Stimulated activated CD8-positive, alpha-beta memory T cell treated with anti-CD3 and anti-CD28 coated beads, Interleukin-7, amount 100 ng/mL, for 24 hours (primary cell): ENCODE measurements at places on chromosomes 3 and 15.

DNA sequence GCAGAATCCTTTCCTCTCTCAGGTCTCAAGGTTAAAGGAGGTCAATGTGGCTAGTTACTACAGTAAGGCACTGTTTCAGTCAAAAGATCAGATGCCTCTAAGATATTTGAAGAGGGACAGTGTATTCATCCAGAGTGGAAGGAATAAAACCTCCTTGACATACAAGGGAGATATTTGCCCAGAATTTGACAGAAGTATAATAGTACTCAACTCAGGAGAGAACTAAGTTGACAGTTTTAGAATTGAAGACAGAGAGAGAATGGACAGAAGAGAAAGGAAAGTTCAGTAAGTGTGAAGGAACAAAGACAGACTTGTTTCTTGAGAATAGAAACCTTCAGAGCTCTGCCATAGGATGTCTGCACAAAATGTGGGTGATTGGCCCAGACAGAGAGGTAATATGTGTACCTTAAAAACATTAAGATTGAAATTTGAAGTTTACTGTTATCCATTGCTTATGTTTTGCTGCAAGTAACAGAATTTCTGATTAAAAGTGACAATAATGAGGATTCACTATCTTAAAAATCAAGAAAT is 507.1 kb downstream of the IGSF11 start:
- no peak for DNase-seq

GRCh38 chr15:41259546-41260189 is 28.6 kb downstream of the CHP1 start:
- DNase-seq = no peak

- no peak for DNase-seq
These were observed 2.5 kb upstream of the CAPN3 start for GRCh38 chr15:42356851-42357250.

- no peak for DNase-seq
These were observed 121.2 kb upstream of the PLXND1 start for GRCh38 chr3:129727707-129728106.

- no peak for DNase-seq
These were observed 13.6 kb downstream of the GRM2 start for GRCh38 chr3:51720292-51721061.

DNA sequence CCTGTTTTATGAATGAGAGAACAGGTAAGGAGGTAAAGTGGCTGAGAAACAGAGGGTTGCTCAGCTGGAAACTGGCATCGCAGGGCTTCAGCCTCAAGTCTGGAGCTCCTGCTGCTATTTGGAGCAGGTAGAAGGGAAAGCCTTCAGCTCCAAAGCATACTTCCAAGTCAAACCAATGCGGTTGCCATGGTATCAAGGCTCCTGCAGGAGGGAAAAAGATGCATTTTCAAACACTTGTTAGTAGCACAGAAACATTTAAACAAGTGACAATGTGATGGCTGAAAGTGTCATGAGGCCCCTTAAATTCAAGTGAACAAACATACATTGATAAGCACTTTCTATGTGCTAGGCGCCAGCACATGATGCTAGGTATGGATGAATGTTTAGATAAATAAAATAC is 60.4 kb downstream of the RYR3 start:
- DNase-seq = no peak

DNA sequence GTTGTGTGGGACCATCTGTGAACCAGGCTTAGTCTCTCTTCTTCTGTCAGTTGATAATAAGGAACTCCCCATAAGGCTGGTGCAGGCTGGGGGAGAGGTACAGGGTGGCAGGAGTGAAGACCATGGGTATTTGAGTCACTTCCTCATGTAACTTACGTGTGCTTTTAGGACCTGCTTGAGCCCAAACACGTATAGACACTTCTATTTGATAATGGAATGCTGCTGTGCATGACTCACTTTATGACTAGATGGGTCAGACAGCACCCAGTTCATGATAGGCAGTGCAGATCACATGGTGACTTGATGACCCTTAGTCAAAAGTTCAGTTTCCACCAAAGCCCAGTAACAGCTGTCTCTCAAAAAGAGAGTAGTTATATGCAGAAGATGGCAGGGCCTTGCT is 490.9 kb downstream of the ZBBX start:
- DNase-seq = no peak

GRCh38 chr3:196916221-196916620 is 26.1 kb downstream of the NCBP2 start:
- DNase-seq = no peak

DNA sequence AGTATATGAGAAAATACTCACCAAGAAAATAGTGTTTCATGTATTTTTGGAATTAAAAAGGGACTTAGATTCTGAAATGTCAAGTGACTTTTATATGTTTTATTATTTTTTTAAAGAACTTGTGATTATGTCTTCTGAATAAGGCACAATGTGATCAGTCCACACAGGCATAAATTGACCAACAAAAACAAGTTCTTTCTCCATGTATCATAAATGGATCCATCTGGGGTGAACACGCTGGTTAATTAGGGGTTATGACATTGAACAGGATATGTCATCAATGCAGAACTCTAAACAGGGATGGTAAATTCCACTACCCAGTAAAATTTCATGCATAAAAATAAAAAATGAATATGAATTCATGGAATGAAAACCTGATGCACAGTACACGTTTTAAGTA is 31.3 kb upstream of the PIK3CA start:
- no peak for DNase-seq

DNA sequence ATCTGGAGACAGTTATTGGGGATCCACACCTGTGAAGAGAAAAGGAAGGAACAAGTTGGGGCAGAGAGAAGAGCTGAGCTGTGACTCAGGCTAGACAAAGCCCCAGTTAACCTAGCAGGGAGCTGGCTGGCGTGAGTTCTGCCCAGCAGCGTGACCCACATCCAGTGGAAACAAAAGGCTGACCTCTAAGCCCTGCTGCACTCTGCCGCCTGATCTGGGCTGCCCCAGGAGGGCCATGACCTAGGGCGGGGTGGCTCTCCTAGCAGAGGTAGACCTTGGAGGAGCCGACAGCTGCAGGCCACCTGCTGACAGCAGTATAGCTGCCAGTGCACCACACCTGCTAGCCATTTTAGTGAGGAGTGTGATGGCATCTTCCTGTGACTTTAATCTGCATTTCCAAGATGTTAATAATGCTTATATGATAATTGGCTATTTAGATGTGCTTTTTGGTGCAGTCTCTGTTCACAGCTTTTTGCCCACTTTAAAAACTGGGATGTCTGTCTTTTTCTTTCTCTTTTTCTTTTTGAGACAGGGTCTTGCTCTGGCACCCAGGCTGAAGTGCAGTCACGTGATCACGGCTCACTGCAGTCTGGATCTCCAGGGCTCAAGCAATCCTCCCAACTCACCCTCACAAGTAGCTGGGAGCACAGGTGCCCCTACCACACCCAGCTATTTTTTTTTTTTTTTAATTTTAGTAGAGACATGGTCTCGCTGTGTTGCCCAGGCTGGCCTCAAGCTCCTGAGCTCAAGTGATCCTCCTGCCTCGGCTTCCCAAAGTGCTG is 78.1 kb downstream of the LSM3 start:
- DNase-seq = no peak

DNA sequence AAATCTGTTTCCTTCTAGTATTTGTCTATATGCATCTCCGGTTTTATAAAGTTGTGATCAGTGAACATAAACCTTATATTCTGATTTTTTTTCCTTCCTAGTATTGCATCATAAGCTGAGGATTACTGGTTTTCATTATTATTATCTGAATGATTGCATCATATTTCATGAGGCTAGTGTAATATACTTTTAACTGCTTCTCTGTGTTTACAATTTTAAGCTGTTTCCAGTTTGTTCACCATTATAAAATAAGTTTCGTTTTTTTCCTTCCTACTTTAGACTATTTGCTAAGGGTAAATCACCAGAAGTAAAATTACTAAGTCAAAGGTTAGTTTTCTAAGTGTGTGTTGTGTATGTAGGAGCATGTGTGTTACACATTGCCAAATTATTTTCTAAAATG is 20.2 kb downstream of the SEMA6D start:
- no peak for DNase-seq

DNA sequence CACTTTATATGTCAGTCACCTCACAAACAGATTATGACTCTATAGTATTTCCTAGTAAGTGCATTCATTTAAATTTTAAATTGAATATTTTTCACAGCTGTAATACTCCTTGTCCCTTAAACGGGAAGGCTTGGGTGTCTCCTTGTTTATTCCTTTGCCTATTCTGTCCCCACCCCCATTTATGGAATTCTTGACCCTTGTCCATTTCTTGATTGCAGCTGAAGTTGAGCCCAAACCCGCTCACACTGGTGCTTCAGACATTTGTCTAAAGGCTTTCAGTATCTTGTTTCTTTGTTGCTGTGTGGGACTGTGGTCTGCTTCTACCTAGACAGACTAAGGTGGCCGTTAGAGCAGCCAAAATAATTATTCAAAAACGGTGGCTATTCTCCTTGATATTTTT is 449.7 kb downstream of the FOXP1 start:
- DNase-seq = no peak

- no peak for DNase-seq
These were observed 335.5 kb downstream of the IL5RA start for GRCh38 chr3:2774481-2775249.

GRCh38 chr15:31311735-31312619 is 14.7 kb upstream of the KLF13 start:
- no peak for DNase-seq

GRCh38 chr3:178761024-178761423 is 224.8 kb downstream of the KCNMB2 start:
- DNase-seq = no peak

DNA sequence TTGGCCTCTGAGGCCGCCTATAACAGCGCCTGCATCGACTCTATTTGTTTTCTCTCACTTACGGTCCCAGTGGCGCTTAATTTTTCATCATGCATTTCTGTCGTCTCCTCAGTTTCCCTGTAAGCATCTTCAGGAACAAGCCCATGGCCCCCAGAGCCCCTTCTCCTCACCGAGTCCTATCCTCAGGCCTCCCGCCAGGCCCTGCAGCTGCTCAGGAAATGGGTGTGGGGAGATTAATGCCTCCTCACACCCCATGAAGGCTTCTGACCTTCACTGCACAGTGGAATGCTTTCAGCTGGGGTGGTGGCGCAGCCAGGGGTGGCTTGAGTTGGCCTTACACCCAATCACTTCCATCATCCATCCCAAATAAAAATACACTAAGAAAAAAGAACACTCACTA is 260.4 kb downstream of the FAM43A start:
- DNase-seq = no peak

GRCh38 chr3:39668420-39668819 is 141.0 kb upstream of the MYRIP start:
- DNase-seq = no peak

GRCh38 chr3:129950318-129951046 is 24.0 kb upstream of the TRH start:
- no peak for DNase-seq
